Ovary (tissue), 10 donors: ENCODE measurements at places on chromosomes 3 and 15. TPM values are rescaled to one million over a fixed set of nuclear protein-coding genes. Genes with fewer than 3 reads are reported as not detected.
A peak's percentile ranks its signal among the peaks of the same experiment; 100 is the strongest.

Gene TF
- total RNA-seq, result 18.1 TPM

Gene LRRC31
- total RNA-seq, result not detected

Gene BNC1
- 0.43 TPM for total RNA-seq

Gene SLC9C1
- not detected for total RNA-seq

DNA sequence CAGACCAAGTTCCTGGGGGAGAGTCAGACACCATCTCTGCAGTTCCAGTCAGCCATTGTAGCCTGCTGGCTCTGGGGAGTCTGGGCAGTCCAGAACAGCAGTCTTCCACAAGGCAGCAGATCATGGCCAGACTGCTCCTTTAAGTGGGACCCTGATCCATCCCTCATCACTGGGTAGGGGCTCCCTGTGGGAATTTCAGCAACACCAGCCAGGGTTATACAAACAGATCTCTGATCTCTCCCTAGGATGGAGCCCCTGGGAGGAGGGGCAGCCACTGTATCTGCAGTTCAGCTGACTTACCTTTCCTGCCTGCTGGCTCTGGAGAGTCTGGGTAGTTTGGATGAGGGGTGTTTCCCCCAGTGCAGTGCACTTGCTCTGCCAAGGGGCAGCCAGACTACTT lies 42.1 kb upstream of the UNC13C start:
- no peak for DNase-seq

DNA sequence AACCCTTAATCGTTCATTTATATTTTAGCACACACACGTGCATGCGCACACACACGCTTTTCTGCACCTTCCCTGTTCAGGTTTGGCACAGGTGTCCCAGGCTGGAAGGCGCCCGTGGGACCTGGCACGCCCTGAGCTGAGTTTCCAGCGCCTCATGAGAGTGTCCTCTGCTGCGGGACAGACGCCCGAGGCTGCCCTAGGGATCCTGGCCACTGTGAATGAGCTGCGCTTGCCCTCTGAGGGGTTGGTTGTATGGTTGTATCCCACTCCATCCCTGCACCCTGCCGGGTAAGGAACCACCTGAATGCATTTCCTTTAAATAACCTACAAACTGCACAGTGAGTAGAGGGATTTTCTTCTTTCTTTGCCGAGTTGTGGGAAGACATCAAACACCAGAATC lies 12.2 kb upstream of the MEX3B start:
- no peak for DNase-seq

- DNase-seq, result no peak
Observed at GRCh38 chr15:77649610-77650009, 16.9 kb upstream of the LINGO1 start.

GRCh38 chr3:124558991-124559845 lies 171.0 kb upstream of the UMPS start:
- DNase-seq, result peak; percentile 69

GRCh38 chr3:171842864-171843518 lies at the start of gene TMEM212:
TMEM212 (plus strand) TSS chr3:171843349; CDS start chr3:171843384, 35 bp downstream.
- no peak for DNase-seq

GRCh38 chr15:71274448-71274798 lies 159.2 kb downstream of the THSD4 start:
- no peak for DNase-seq

DNA sequence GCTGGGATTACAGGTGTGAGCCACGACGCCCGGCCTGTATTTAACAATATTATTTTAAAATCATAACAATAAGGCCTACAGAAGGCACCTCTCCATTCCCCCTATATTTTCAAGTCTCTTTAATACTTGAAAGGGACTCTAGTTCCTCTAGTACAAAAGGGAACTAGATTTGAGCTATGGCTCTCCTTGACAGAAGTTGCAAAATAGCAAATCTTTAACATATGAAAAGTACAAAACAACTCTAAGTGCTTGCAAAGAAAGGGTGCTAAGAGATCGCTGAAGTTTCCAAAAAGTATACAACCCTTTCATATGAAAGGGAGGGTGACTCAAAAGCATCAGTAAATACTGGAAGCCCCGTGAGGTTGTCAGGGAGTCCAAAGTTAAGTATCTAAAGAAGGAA lies 23.8 kb downstream of the AP3S2 start:
- DNase-seq, result no peak
